ENCODE measurements at places on chromosomes 16 and 17.
A peak's percentile ranks its signal among the peaks of the same experiment; 100 is the strongest.

DNA sequence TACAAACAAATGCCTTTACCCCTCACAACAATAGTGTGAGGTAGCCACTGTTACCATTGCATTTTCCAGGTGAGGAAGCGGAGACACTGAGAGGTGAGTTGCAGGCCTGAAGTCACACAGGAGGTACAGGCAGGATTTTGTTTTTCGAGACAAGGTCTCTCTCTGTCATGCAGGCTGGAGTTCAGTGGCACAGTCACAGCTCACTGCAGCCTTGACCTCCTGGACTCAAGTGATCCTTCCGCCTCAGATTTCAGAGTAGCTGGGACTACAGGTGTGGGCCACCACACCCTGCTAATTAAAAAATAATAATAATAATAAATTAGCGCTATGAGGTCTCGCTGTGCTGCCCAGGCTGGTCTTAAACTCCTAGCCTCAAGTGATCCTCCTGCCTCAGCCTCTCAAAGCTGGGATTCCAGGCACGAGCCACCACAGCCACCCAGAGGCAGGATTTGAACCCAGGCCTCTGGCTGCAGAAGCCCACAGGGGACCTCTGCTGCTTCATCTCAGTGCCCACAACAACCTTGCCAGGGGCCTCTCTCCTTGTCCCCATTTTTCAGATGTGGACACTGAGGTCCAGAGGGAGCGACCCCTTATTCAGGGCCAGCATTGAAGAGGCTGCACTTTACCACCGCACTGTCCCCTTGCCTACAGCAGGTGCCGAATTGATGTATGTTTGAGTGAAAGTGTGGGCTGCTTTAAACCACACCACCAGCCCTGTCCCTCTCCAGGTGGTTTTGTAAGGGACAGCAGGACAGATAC, 16.0 kb upstream of the CIBAR2 start:
- DNase-seq = no peak

- no peak for DNase-seq
Observed at GRCh38 chr17:11952610-11953009, 44.7 kb downstream of the ZNF18 start.

DNA sequence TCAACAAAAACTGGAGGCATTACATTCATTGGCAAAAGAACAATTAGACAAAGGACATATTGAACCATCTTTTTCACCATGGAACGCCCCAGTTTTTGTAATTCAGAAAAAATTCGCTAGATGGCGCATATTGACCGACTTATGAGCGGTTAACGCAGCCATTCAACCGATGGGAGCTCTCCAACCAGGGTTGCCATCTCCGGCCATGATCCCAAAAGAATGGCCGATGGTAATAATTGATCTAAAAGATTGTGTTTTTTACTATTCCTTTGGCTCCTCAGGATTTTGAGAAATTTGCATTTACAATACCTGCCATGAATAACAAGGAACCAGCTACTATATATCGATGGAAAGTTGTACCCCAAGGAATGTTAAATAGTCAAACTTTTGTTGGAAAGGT, 21.4 kb downstream of the ALOX15B start:
- peak; percentile 71 for DNase-seq

DNA sequence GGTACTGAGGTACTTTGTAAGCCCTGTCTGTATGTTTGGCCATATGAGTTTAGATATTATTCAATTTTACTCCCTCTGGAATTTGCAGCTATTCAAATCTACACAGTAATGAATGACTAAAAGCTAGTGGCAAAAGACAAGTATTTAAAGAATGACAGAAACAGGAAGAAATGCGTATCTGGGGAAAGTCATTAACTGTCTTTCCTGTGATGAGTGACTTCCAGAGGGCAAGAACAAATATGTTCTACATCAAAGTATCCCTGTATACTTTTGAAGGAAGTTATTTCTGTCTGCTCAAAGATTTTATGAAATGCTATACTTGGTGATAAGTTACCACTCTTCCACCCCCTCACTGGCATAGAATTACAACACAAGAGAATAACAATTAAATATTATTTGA, 489.3 kb upstream of the SOX9 start:
- DNase-seq = peak; percentile 74

- no peak for DNase-seq
Observed at GRCh38 chr17:17748179-17748578, 66.9 kb downstream of the RAI1 start.

GRCh38 chr16:87107201-87107600, 210.0 kb downstream of the C16orf95 start:
- DNase-seq = no peak

GRCh38 chr16:53091466-53092211, 36.8 kb downstream of the CHD9 start:
- peak; percentile 96 for DNase-seq

DNA sequence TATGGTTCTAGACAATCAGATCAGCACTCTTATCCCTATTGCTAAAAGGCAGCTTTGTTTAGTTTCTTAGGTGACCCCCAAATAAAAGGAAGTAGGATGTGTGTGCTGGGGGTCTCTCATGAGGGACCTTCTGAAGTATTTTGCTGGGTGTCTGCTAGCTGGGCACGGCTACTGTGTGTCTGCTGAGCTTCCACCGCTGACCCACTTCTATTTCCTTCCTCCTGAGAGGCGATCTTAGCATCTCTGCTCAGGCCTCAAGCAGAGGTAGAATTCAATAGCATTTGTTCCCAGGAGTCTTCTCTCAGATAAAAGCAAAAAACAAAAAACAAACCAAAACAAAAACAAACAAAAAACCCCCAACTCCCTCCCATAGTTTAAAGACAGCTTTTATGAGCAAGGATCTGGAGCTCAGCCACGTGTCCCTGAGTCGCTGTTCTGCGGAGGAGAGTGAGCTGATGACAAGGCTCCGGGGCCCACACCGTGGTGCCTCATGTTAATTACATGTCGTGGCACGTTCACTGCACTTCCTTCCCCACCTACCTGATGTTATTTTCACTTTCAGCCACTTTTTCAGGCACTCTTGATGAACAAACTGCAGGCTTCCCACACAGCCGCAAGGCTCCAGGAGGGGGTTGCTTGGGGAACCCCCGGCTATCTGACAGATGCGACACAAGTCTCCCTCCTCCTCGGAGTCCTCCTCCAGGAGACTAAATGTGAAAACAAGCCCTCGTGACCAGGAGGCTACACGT, 83.5 kb downstream of the MARCHF10 start:
- DNase-seq = no peak

DNA sequence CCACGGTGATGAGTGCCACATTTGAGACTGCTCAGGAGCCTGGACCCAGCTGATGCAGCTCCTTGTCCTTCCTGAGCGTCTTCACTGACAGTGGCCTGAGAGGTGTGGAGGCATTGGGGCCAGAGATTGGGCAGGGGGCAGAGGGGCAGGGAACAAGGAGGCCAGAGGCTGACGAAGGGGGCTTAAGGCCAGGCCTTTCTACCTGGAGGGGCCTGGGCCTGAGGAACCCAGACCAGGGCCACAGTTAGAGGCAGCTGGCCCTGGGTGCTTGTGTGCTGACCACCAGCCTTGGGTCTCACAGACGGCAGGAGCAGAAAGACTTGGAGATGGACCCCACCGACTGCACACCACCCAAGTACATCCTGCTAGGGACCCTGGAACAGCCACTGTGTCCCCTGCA, 168.2 kb upstream of the ZNF267 start:
- no peak for DNase-seq

GRCh38 chr16:88880226-88881006, 14.0 kb upstream of the PABPN1L start:
- no peak for DNase-seq

- peak; percentile 48 for DNase-seq
Observed at GRCh38 chr17:56676810-56677209, 83.3 kb downstream of the NOG start.

DNA sequence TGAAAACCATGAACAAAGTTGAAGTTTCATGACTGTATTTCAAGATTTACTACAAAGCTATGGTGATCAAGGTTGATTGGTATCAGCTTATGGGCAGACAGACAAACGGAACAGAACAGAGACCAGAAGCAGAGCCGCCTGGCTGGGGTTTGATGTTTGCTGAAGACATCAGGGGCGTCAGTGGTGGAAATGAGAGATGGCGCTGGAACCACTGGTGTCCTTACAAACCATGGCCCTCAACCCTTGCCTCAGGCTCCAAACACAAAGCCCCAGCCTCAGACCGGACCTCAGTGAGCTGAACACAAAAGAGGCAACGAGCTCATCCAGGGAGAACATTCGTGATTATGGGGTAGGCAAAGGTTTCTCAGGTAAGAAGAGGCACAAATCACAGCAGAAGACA, 113.0 kb upstream of the METRNL start:
- DNase-seq = no peak

- no peak for DNase-seq
Observed at GRCh38 chr17:5864741-5865657, 205.2 kb upstream of the WSCD1 start.

DNA sequence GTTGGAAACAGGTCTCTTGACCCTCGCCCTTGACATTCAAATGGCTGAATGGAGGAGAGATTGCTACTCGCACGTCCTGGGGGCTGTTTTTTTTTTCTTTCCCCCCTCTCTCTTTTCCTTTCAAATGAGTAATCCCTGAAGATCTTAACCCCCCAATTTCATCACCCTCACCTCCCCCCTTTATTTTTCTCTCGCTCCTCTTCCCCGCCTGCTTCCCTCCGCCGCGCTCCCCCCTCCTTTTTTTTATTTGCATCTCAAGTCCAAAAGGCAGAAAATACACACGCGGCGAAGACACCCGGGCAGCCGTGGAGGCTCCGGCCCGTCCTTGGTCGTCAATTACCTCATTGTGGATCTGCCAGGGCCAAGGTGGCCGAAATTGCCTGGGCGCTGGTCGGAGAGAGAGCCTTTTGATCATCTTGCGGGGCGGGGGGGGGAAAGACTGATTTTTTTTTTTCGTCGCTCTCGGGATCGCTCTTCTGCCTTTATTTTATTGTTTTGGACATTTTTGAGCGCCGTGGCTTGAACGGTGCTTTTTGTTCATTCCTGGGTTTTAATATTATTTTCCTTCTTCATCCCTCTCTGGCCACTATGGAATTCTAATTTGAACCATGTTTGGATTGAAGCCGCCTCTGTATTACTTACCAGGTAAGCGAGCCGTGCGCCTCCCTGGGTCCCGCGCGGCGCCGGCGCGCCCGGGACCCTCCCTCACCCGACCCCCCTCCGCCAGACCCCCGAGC, 57.2 kb upstream of the GSE1 start:
- no peak for DNase-seq

GRCh38 chr17:79192503-79193351, 118.1 kb downstream of the ENGASE start:
- peak; percentile 39 for DNase-seq

- peak; percentile 22 for DNase-seq
Observed at GRCh38 chr17:18017958-18018357, 21.0 kb downstream of the ATPAF2 start.

DNA sequence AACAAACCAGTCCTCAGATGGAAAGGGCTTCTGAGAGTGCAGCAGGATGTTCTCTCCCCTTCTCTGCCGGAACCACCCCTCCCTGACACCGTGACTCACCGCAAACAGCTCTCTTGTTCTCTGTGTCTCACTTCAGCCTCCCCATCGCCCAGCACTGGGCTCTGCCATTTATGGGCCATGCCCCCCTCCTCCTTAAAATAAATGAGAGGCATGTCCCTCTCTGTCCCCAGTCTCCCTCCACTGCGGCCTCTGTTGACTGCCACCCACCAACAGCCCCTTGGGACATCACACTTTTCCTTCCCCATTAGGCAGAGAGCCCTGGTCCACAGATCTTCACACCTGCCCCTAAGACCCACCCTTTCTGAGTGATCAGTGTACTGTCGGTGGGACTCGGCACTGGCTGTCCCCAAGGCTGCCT, 6.3 kb downstream of the CCDC102A start:
- peak; percentile 56 for DNase-seq

All from fibroblast of skin of scalp (primary cell).